Upper lobe of left lung (tissue), 6 donors: ENCODE measurements at places on chromosomes 6 and 20. TPM values are rescaled to one million over a fixed set of nuclear protein-coding genes. Genes with fewer than 3 reads are reported as not detected.

The RBPJL gene
- not detected for total RNA-seq

The RAET1L gene
- total RNA-seq, result not detected

The C4A gene
- 173 TPM for total RNA-seq

The TGM3 gene
- total RNA-seq, result 0.59 TPM

The ZNF512B gene
- total RNA-seq, result 14.9 TPM

The CFB gene
- 52.6 TPM for total RNA-seq

The CPXM1 gene
- total RNA-seq, result 0.20 TPM

The TFAP2D gene
- not detected for total RNA-seq

The UNC5CL gene
- 2.2 TPM for total RNA-seq

The SLC12A5 gene
- total RNA-seq, result 0.69 TPM

The NKX2-2 gene
- total RNA-seq, result not detected

The MDFI gene
- total RNA-seq, result 5.2 TPM

The NTSR1 gene
- 0.24 TPM for total RNA-seq

The TEAD3 gene
- 22.3 TPM for total RNA-seq

The KCNQ5 gene
- total RNA-seq, result 0.30 TPM

The TRIM10 gene
- 0.14 TPM for total RNA-seq

The CALHM6 gene
- total RNA-seq, result 6.7 TPM

The PHF10 gene
- 30.0 TPM for total RNA-seq

The SPDEF gene
- total RNA-seq, result 4.0 TPM

The SOX18 gene
- 11.9 TPM for total RNA-seq

The UBD gene
- 2.4 TPM for total RNA-seq

The FKBP1C gene
- 1.2 TPM for total RNA-seq

The NRSN1 gene
- not detected for total RNA-seq

The ECHDC1 gene
- 104 TPM for total RNA-seq

The SRMS gene
- not detected for total RNA-seq

The CCHCR1 gene
- total RNA-seq, result 16.1 TPM

The HLA-DQA1 gene
- total RNA-seq, result 122 TPM

The ZSCAN16 gene
- total RNA-seq, result 4.1 TPM

The PPP1R3G gene
- 0.30 TPM for total RNA-seq
